Cardiac fibroblast (primary cell): ENCODE measurements at places on chromosomes 2 and 18.

DNA sequence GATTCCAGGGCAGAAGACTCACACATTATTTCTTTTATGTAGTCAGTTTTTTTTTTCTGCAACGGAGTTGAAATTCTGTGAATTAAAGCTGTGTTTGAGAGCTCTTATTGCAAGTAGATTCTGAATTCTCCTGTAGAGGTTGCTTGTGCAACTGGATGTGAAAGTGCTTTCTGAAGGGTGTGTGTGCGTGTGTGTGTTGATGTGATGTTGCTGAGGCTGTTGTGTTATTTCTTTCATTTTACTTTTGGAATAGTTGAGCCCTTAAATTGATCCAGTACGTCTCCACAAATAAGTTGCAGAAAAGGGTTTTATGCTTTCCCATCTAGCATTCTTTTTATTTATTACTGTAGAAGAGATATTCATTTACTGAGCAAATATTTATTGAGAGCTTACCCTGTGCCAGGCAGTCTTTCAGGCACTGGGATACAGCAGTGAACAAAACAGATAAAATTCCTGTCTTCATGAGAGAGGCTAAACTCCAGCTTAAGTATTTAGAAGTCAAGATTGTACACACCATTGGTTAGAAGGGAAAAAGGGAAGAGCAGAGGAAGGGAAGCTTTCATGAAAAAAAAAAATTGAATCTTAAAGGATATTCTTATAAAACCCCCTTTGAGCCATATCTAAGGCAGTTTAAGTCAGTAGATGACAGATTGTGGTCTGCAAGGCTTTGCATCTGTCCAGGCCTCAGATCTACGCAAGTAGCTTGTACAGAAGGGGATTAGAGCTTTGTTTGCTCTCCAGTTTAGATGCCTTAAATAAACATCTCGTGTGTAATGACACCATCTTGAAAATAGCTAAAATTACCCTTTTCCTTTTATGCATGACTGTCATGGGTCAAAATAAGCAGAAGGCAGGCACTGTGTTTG lies 58.2 kb downstream of the MYO1B start:
- no peak for DNase-seq

GRCh38 chr2:46643493-46643892 lies 164.1 kb downstream of the TMEM247 start:
- DNase-seq: no peak

DNA sequence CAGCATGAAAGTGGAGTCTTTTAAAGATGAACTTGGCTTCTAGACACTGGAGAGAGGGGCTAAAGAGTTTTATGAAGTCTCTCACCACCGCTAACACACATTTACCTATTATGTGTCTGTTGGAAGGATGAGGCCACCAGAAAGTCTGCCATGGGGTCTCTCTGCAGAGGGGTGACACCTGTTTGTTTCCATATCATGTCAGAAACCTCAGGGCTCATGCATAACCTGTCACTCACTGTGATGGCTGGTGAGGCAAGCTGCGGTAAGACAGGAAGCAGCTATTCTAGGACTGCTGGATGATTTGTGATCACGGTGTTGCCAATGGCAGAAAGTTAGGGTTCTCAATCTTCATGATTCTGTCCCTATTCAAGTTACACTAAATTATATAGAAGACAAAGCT lies 60.8 kb upstream of the DNMT3A start:
- DNase-seq: no peak

DNA sequence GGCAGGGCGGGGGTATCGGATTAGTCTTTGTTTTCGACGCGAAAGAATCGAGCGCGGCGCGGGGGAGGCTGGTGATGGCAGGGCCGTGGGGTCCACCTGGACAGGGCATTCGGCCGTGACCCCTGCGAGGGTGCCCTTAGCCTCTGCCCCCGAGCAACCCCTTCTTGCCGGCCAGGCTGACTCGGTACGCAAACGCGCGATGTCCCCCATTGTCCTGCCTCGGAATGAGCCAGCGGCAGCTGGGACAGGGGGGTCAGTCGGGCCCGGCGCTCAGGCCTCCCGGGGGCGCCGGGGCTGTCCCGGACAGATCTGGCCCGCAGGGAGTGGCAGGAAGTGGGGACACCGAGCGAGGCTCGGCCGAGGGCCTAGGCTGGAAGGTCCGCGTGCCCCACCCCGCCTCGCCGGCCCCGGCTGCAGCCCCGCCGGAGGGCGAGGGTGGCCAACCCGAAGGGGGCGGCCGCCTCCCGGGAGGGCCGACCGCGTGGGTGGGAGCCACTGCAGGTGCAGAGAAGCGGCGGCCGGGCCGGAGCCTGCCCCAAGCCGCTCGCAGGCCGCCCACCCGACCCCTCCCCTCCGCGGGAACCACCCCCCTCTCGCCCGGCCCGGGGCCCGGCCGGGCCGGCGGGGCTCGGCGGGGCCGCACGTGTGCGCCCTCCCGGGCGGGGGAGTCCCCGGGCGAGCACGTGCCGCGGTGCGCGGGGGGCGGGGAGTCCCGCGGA lies at the start of gene TET3:
TET3 (plus strand) TSS at position 708 of the 719 bp plus-strand sequence. CDS start 1,494 bp downstream, outside the sequence.
- no peak for DNase-seq

DNA sequence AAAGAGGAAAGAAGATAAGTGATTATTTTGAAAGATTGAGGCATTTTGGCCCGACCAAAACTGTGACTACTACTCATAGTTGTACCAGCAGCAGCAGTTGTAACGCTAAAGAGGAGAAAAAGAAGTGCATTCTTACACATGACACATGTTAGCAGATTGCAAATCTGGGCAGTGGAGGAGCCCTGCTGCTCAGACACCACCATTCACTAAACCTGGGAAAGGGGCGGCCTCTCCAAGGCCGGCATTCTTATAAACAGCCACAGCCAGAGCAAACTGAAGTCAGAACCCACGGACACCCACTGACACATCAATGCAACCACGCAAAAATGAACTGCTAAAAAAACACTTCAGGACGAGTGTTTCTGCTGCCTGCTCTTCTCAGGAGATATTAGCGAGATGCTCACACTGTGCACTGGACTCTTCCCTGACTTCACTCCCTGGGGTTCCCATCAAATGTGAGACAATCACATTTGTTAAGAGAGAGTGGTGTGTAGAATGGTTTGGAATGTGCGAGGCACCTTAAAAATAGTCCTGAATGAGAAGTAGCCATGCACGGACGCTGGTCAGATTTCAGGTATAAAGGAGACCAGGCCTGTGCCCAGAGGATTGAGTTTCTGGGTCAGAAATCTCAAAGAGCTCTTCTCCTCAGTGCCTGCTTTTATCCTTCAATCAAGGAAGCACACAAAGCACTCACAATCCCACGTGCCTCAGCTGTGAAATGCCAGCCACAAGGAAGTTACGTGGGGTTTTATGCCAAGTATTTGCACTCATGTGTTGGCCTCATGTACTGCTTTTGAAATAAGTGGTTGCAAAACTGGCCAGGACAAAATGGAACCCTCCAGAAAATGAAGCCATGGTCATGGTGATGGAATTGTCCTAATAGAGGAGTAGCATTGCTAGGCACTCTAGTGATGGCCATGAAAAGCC lies 83.4 kb downstream of the MTCL1 start:
- no peak for DNase-seq

DNA sequence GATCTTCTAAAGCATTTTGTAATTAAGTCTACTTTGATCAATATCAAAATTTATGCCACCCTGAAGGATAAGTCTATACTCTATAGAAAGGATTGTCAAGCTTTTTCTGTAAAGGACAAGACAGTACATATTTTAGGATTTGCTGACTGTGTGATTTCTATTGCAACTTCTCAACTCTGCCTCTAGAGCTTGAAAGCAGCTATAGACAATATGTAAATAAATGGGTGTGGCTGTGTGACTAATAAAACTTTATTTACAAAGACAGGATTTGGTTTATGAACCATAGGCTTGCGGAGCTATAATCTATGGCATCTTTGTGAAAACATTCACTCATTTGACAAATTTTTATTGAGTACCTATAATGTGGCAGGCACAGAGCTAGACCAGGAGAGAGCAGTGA lies 18.4 kb downstream of the UPP2 start:
- DNase-seq: no peak

DNA sequence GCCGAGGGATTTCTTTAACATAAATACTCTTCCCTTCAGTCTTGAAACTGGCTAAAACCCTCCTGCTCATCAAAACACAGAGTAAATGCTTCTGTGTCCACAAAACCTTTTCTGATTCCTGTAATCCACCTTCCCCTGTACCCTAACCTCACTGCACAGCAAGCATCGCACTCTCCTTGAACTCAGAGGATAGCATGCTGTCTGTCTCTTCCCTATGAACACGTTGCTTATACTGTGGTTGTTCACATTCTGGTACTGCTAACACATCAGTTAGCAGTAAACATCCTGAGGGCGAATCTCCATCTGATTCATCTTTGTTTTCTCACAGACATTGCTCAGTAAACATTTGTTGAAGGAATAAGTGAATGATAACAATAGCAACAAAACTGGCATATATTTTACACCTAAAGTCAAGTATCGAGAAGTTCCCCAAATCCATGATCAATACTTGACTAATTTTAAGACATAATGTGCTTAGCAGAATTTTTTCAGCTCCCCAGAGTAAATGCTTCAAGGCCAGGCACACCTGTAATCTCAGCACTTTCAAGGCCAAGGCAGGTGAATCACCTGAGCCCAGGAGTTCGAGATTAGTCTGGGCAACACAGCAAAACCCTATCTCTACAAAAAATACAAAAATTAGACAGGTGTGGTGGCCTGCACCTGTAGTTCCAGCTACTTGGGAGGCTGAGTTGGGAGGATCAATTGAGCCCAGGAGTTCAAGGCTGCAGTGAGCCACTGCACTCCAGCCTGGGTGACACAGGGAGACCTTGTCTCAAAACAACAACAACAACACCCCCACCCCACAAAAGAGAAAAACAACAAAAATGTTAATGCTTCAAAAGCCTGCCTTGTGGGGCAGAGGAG lies 45.6 kb upstream of the LPIN2 start:
- no peak for DNase-seq

DNA sequence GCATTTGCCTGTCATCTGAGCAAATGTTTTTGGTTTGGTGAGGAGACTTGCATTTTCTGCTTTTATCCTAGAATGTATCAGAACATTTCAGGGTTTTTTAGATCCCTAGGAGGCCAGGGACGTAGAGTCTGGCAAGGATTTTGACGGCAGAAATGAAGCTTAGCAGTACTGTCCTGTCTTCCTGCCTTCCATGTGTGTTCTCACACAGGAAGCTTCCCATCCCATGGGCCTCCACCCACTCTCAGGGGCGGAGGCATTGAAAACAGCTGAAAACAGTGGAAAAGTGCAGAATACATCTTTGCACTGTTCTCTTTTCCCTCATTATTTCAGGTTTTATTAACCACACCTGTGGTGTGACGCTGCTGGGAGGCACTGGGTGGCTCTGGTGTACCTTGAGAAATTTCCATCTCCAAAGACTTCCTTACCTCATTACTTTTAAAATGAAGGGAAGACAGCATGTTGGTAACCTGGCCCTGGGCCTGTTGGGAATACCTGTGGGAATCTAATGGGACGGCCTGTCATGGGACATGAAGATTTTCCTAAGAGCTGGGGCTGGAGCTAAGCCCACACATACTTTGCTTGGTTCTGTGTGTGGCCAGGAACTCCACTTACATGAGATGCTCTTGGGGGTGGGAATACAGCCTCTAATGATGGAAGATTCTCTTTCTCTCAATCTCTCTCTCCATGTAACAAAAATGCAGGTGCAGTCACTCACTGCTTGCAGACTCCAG lies 20.5 kb downstream of the PCARE start:
- DNase-seq: no peak

DNA sequence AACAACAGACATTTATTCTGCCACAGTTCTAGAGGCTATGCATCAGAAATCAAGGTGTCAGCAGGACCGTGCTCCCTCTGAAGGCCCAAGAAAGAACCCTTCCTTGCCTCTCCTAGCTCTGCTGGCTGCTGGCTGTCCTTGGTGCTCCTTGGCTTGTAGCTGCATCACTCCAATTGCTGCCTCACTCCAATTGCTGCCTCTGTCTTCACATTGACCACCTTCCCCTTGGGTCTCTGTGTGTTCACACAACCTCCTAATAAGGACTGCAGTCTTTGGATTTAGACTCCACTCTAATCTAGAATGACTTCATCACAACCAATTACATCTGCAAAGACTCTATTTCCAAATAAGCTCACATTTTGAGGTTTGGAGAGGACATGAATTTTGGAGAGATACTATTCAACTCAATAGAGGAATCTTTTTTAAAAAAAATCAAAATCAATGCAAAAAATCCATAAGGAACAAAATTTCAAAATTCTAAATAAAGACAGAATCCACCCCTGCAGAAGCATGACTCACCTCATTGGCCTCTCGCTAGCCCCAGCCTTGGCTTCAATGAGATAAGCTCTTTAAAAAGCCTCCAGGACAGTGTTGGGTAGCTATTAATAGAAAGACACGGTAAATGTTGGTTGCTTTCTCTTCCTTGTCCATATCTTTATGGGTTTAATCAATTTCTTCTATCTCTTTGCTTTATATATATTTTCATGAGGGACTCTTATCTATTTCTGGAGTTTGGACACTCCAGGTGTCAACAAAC lies 267.6 kb upstream of the MGAT5 start:
- DNase-seq: peak; percentile 13

DNA sequence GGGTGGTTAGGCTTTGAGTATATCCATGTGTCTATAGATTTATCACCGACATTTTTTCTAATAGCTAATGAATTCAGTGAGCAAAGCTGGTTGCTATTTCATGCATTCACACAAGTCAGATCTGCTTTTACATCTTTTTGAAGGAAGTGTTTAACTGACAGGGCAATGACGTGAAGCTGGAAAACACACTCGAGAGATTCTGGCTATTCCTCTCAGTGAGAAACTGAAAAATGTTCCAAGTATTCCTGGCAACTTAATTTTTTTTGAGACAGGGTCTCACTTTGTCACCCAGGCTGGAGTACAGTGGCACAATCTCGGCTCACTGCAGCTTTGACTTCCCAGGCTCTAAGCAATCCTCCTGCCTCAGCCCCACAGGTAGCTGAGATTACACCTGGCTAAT lies 21.2 kb downstream of the RNF138 start:
- DNase-seq: no peak

- peak; percentile 22 for DNase-seq
These were observed 69.6 kb upstream of the RMDN2 start for GRCh38 chr2:37855283-37856041.

DNA sequence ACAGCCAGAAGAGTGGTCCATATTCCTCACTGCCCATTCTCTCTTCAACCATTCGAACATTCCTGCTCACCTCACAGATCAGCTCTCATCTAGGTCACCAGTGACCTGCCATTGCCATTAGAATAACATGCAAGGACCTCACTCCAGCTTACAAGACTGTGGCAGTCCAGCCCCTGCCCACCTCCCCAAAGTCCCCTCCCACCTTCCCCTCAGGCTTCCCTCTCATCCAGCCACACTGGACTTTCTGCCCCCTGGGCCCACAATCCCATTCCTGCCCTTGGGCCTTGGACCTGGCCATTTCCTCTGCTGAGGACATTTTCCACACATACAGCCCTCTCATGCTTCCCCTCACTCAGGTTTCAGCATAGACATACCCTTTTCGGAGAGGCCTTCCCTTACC lies 5.2 kb upstream of the TMEM177 start:
- no peak for DNase-seq
